ENCODE measurements at places on chromosomes 13 and 19. TPM values are rescaled to one million over a fixed set of nuclear protein-coding genes. Genes with fewer than 3 reads are reported as not detected.

DNA sequence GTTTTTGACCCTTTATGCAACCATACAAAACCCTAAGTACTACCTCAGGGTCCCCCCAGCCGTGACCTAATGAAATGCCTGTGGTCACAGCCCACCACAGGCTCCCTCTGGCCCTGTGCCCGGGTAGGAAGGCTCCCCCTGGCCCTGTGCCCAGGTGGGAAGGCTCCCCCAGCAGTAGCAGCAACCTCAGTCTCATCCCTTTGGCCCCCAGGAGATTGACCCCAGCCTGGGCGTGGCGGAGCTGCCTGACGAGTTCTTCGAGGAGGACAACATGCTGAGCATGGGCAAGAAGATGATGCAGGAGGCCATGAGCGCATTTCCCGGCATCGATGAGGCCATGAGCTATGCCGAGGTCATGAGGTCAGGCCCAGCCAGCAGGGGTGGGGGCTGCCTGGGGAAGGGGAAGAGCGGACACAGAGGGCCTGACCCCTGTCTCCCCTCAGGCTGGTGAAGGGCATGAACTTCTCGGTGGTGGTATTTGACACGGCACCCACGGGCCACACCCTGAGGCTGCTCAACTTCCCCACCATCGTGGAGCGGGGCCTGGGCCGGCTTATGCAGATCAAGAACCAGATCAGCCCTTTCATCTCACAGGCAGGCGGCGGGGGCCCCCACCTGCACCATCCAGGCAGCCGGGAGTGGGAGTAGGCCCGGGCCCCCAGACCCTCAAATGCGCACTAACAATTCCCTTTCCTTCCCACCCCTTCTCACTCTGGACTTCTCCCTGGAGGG is 6.3 kb upstream of the BEST2 start:
- H3K27me3 ChIP-seq: no peaks in the 10 kb centered on the region
- H3K36me3 ChIP-seq: peaks cover 8% of the 10 kb centered on the region
- no peak for DNase-seq
- no peak overlapping the region for H3K27ac ChIP-seq
- no peaks in the 10 kb centered on the region for H3K4me1 ChIP-seq

DNA sequence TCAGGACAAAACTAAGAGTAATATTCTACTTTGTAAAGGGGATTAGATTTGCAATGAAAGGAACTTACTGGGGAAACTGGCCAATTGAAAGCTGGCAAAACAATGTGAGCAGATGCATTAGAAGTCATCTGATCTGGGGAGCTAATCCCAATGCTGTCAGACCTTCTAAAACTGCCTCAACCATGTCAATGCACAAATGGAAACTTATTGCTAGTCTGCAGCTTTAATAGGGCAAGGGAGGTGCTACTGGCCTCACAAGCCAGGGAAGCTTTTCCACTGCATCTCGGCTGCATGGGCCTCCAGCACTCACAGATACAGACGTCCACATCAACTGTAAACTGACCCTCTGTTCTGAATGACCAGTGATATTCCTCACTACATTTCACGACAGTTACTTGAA is 154.2 kb downstream of the LHFPL6 start:
- H3K4me3 ChIP-seq: no peak overlapping the region
- peaks cover 5% of the 10 kb centered on the region for H3K4me1 ChIP-seq
- no peaks in the 10 kb centered on the region for H3K27me3 ChIP-seq
- peaks cover 1% of the 10 kb centered on the region for H3K36me3 ChIP-seq
- DNase-seq: no peak

LIG1 gene
- 11.3 TPM for total RNA-seq

DNA sequence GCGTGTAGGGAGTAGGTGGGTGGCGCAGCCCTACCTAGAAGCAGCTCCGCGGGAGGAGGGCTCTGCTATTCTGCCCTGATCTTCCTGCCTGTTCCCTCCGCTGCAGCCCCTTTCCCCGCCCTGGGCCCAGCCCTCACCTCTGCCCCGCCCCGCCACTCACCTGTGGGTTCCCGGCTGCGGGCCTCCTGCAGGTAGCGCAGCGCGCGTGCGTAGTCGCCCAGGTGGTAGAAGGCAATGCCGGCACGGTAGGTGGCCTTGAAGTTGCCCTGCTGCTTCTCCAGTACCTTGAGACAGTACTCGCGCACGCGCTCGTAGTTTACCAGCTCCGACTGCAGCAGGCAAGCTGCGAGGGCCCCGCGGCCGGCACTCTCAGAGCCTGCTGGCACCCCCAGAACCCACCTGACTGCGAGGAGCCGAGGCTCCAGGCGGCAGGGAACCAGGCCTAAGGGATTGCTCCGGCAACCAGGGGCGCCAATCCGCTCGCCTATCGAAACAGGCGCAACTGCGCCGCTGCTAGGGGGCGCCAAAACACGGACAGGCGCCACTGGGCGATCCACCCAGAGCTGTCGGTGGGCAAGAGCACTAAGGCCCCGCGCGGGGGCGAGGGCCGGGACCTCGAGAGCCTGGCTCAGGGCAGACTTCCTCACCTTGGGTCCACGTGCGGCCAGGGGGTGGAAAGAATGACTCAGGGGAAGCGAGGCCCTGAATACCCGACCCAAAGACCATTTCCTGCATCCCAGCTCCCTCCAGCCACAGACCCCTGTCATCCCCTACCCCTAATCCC is 965 bp downstream of the TTC9B start:
- H3K27me3 ChIP-seq: no peaks in the 10 kb centered on the region
- H3K36me3 ChIP-seq: no peaks in the 10 kb centered on the region
- no peak overlapping the region for H3K4me3 ChIP-seq
- no peaks in the 10 kb centered on the region for H3K4me1 ChIP-seq
- DNase-seq: no peak

DNA sequence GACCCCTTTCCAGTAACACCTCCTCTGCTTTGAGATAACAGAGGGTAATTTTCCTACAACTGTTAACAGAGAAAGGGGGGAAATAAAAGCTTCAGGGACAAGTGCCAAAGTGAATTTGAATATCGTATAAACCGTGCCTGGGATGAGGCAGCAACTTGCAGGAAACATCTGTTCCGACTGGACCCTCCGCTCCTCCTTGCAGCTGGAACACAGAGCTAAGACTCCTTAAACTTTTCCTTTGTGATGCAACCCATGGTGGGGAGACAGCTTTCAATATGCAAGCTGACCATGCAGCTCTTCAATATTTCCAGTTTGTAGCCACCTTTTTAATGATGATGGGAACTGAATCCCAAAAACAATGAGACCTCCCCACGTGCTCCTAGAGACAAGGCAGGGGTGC is 432.6 kb downstream of the ZNF536 start:
- H3K4me3 ChIP-seq: no peak overlapping the region
- no peaks in the 10 kb centered on the region for H3K27me3 ChIP-seq
- no peaks in the 10 kb centered on the region for H3K4me1 ChIP-seq
- no peak overlapping the region for H3K27ac ChIP-seq
- no peak for DNase-seq
- no peaks in the 10 kb centered on the region for H3K36me3 ChIP-seq

Measured in aorta (tissue), 5 donors.